ENCODE measurements at places on chromosomes 3 and 15.
A peak's percentile ranks its signal among the peaks of the same experiment; 100 is the strongest.

DNA sequence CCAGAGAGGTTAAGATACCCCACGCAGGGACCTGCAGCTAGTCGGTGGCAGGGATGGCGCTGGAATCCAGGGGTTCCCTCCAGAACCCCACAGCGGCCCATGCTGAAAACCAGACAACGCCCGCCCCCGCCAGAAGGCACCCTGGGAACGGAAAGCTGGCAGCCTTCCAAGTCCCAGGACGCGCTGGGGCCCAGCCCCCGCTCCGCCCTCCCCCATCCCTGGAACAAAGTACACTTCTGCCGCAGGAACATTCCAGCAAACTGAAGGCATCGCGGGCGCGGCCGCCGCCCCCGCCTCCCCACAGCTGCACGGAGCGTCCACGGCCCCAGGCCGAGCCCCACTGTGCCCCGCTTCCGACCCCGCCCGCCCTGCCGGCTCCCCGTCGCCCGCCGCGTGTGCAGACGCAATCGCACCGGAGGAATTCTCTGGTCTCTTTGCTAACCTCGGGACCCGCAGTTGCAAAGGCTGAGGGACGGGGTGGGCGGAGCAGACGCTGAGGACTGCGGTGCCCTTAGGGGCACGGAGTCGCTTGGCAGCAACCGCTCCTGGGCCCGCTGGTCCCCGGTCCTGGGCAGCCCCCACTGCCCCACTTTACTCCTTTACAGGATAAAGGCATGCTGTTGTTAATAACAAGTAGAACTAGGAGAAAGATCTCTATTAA is 44.8 kb upstream of the RNU6-1 start:
- no peak for DNase-seq

DNA sequence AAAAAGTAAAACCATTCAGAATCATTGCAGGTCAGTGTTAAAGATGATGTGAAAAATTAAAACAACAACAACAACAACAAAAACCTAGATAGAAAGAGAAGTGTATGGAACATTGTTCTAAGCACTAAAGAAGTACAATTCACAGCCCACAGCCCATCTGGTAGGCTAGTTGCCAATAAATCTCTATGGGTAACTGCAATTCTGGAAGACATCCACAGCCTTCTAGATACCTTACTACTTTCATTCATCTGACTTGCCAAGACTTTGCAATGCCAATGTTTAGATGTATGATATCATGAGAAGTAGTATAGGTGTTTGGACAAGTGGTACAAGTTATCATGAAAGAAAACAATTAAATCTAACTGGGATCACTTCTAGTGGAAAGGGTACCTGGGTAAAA is 198.6 kb downstream of the VGLL3 start:
- no peak for DNase-seq

DNA sequence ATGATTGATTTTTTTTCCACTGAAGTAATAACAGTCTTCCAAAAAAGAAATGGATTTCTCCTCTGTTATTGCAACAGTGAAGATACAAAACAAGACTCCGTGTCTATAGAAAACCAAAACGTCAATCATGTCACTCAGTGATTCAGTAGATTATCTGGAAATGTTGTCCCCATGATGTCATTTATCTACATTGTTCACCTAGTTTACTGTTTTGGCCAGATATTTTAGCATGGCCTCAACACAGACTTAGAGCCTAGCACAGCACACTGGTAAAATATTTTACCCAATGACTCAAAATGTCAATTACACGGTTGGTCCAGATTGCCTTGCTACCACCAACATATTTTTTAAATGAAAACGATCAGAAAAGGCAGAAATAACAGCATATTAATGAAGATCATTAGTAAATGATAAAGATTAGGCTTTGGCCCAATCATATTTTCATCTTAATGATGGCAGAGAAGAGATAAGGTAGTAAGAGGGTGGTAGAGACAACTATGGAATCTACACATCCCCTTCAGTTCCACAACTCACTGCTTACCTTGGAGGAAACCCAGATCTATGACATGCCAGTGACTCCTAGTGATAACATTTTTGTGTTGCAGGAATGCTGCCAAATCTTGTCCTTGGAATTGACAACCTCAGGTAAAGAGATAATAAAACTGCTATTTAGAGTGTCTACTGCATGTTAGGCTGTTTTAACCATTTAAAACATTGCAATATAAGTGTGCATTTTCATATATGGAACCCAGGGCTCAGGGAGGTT is 347.7 kb upstream of the ARPP21 start:
- DNase-seq, result no peak

DNA sequence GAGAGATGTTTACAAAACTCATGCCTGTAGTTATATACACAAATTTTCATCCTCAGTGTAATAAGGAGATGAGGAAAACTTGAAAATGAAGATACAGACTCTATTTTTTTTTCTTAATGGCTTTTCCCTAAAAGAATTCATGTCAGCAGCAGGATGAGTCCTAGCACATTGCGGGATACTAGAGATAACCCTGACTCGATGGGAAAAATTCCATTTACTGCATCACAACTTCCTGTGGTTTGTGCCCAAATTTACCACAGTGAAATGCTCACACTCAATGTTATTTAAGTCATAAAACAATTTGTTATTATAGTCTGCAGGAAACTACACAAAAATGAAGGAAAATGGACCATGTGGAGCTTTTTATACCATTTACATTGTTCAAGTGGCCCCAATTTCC is 581.9 kb upstream of the ZNF717 start:
- DNase-seq, result no peak

DNA sequence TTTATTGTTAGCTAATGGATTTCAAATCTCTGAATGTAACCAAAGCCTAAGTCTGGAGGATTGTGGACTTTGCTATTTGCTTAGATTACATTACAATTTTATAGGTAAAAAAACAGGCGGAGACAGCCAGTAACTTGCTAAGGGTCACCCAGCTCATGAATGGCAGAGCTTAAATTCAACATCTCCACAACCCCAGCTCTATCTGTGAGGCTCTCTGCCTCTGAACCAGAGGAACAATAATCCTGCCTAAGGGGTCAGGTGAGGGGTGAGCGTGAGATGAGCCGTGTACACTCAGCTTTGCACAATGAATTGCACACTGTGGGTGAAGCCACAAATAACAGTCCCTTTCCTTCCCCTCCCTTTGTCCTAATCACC is 69.8 kb upstream of the SPATA12 start:
- DNase-seq, result no peak

DNA sequence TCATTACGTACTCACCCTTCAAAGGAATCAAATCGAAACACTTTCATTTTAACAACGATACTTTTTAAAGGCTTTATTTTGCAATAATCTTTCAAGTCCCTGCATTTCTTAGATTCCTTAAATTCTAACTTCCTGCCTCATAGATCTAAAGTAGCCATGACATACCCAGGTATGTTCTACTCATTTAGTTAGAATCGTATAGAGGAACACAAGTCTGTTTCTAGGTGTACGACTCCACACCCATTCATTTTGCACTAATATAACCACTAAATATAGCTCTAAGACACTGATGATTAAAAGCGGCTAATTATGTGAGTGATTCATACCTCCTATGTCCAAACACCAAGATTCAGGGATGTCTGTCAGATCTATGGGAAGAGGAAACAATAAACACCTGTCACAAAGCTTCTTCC is 1.3 kb downstream of the ATP13A3 start:
- DNase-seq, result no peak

DNA sequence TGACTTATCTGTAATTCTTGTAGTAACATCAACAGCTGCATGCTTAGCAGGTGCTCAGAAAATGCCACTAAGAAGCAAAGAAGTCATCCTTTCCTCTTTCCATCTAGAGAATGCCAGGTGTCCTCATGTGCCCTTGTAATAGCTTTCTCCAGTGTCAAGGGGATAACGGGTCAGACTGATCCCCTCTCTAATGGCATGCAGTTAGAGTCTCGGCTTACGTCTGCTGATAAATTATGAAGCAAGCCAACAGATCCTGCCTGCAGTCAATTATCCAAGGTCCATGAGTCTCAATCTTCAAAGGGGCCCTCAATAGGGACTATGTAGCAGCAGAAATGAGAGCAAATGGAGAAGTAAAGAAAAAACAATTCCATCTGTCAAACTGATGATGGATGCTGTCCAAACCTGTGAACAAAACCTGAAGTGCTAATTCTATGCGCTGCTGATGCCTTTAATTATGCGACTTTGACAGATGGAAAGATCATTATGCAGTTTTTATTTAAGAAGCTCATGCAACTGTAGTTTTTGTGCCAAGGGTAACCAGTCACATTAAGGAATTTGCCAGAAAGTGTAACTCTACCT is 162.8 kb upstream of the PEX5L start:
- no peak for DNase-seq

DNA sequence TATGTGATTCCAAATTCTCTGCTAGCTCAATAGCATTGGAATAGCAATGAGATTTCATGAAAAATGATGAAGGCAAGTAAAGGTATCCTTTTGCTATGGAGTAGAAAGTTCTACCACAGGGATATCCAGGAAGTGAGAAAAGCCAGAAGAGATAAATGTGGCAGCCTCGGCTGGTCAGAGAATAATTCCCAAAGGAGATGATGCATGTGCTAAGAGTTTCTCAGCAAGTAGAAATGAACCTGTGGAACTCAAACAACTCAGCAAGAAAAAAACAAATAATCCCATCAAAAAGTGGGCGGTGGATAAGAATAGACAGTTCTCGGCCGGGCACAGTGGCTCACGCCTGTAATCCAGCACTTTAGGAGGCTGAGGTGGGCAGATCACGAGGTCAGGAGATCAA is 38.2 kb downstream of the ALS2CL start:
- no peak for DNase-seq

- DNase-seq, result no peak
Measured at GRCh38 chr3:190384309-190384756, 3.6 kb upstream of the CLDN16 start.

- DNase-seq, result no peak
Measured at GRCh38 chr3:73729969-73730440, 105.3 kb upstream of the PDZRN3 start.

DNA sequence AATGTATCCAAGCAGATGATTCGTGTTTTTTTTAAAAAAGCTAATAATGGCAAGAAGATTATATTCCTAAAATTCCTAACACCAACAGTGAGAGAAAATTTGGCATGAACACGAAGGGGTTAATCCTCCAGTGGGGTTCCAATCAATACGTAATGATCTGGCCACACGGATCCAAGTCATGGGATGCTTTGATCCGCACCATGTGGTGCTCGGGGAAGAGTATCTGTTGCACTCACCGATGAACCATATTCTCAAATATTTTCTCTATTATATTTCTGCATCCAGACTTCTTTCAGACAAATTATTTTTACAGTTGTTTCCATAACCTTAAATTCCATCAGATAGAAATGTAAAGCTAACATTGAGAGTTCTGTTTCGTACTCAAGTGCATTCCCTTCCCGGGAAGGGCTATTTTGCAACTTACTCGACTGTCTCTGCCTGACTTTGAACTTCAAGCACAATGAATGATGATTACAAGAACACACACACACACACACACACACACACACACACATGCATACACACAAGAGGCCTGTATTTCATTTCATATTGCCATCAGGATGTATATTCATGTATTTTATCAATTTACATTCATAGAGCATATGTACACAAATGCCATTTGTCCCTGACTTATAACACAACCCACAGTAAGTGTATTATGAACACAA is 567.2 kb downstream of the FOXP1 start:
- DNase-seq, result no peak

DNA sequence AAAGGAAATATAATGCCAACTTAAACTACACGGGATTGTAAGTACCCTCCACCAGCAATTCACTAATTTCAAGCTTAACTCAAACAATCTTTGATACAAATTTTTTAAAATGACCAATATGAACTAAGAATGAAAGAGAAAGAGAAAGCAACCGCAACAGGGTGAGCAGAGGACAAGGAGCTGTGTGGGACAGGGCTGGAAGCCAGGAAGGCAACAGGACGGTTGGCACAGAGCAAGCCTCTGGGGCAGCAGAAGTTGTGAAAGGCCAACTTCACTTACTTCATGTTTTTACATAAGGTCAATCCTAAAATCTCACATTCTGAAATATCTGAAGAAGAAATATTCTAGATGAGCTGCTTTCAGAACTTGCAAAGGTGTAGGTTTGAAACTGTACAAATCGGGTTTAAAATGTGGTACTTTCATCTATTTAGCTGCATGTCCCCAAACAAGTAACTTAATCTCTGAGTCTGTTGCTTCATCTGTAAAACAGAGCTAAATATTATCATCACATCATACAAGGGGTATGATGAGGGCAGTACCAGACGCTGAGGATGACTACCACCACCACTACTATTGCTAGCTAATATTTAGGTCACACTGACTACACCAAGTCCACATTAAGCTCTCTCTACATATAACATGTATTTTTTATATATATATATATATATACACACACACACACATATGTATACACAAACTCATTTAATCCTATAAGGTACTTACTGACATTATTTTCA is 101.7 kb downstream of the IGSF11 start:
- DNase-seq, result no peak

GRCh38 chr3:184227481-184227935 is 1.9 kb upstream of the VWA5B2 start:
- peak; percentile 32 for DNase-seq

DNA sequence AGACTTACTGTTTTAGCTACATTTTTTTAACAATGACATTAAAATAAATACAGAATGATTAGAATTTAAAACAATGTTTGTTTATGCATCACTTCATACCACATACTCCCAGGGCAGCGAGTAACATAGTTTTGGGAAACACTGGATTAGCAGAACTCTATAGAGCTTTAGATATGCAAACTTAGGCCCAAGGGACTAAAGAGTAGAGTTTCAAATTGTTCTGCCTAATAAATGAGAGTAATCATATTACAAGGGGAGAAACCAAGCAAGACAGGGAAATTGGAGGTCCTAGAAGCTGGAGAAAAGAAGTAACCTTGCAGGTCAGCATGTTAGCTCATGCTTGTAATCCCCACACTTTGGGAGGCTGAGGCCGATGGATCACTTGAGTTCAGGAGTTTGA is 3.6 kb upstream of the DAZL start:
- no peak for DNase-seq

GRCh38 chr15:73624530-73624929 is 8.7 kb downstream of the NPTN start:
- no peak for DNase-seq

DNA sequence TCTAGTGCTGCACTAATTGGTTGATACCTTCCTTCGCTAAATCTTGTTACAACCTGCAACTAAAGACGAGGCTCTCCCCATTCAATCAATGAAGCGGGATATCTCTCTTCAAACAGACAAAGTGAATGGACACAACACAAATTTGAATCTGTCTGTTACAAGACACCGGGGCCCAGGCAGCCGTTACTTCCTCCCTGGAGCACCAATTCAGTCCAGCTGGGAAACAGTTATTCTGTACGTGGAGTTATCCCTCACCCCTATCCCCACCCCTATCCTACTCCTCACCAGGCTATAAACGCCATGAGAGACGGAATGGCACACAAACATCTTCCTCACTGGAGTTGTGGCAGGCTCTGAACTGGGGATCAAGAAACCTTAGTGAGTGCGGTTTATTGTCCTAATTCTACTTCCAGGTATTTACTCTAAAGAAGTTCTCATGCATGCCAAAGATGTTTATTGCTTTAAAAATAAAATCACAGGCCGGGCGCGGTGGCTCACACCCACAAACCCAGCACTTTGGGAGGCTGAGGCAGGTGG is 181.8 kb downstream of the FOXP1 start:
- no peak for DNase-seq

Data from activated T-helper 1 cell treated with anti-CD3 and anti-CD28 coated beads, Interleukin-12 subunit alpha, Interleukin-12 subunit beta, Interleukin-2, Interleukin-4 antibody, amounts not matched to agents 30 ng/mL and 10 ng/mL and 1 ng/mL, durations not matched to agents 14 hours and 24 hours and 36 hours (primary cell).